ENCODE measurements at places on chromosomes 11 and 22.

- DNase-seq: no peak
Measured at GRCh38 chr11:66595245-66595904, 2.4 kb downstream of the CCS start.

DNA sequence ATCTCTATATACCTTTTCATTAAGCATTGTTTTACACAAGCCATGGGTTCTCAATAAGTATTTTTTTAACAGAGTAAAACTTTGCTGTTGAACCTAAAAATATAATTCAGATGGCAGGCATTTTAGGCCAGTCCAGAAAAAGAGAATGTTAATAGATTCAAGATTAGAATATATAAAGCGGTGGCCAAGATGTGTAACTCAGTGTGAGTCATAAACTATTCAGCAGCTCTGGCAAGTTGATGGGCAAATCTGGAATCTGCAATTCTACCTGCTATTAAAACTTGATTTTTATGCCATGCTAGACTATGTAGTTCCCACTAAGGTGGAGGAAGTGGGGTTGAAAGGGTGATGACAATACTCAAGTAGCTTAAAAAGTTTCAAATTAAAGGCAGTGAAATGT lies 45.4 kb downstream of the CASP12 start:
- no peak for DNase-seq

DNA sequence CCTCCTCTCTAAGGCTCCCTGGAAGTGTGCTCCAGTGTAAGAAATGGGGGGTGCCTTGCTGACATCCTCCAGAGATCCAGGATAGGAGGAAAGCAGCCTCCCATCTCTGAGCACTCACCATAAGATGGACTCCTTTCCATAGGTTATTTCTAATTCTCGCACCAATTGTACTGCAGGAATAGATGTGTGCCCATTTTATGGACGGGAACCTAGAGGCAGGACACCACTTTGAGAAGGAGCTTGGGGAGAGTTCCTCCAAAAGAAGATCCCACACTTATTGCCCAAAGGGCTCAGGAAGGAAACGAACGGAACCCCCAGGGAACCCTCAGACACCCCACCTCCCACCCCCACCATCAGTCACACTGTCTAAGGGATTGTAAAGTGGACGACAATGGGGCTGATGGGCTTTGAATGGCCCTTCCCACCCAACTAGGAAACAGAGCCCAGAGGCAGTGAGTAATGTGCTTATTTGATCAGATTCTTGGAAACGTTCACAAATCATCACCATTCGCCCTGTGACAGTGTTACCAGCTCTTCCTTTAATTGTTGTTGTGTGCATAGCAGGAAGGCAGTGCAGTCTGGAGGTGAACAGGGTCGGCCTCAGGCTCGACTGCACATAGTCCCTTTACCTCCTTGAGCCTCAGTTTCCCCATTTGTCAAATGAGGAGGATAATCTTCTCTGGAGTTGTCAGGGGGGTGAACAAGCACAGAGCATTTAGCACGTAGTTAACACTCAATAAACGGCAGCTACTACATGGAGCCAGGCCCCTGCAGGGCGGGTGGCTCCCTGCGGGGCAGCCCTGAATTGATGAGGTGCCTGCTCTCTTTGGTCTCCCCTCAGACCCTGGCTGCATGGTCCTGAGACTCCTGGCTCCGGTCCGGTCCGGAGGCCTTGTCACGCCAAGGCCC lies 8.4 kb upstream of the MN1 start:
- no peak for DNase-seq

- no peak for DNase-seq
Measured at GRCh38 chr11:26025676-26026075, 306.3 kb upstream of the ANO3 start.

Data from stimulated activated CD8-positive, alpha-beta memory T cell treated with anti-CD3 and anti-CD28 coated beads, Interleukin-4, amount 100 ng/mL, for 4 hours (primary cell).